ENCODE measurements at places on chromosomes 16 and 17.
A peak's percentile ranks its signal among the peaks of the same experiment; 100 is the strongest.

GRCh38 chr17:31391496-31391949 is at the start of gene RAB11FIP4:
Gene RAB11FIP4, plus strand, starts transcription at chr17:31391675. Its CDS starts 178 bp downstream, at chr17:31391853.
- no peak for DNase-seq

DNA sequence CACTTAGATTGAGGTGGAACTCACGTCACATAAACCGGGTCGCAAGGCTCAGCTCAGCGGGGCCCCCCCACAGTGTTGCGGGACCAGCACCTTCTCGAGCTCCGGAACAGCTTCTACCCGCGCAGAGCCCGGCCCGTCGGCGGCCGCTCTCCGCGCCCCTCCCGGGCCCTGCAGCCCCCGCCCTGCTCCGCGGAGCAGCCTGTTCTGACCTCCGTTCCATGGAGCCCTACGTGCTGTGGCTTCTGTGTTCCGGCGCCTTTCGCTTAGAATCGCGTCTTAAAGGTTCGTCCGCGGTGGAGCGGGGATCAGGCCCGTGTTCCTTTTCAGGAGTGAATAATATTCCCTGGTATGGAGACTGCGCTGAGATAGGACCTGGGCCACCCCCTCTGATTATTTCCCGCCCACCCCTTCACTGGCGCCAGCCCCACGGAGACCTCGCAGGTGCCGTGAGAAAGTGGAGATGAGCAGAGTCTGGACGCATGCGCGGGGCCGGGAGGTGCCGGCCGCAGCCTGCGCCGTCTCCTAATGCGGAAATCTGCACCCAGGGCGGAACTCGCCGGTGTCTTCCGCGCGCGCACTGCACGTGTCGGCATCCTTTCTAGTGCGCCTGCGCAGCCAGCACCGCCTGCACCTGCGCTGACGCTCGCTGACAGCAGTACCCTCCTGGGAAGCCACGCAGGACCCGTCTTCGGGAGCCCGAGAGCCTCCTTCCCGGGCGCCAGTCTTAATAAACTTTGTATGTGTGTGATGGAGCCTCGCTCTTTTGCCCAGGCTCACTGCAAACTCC is 30.9 kb downstream of the ZNF778 start:
- no peak for DNase-seq

GRCh38 chr16:25155553-25156460 is 44.3 kb downstream of the LCMT1 start:
- DNase-seq = no peak

DNA sequence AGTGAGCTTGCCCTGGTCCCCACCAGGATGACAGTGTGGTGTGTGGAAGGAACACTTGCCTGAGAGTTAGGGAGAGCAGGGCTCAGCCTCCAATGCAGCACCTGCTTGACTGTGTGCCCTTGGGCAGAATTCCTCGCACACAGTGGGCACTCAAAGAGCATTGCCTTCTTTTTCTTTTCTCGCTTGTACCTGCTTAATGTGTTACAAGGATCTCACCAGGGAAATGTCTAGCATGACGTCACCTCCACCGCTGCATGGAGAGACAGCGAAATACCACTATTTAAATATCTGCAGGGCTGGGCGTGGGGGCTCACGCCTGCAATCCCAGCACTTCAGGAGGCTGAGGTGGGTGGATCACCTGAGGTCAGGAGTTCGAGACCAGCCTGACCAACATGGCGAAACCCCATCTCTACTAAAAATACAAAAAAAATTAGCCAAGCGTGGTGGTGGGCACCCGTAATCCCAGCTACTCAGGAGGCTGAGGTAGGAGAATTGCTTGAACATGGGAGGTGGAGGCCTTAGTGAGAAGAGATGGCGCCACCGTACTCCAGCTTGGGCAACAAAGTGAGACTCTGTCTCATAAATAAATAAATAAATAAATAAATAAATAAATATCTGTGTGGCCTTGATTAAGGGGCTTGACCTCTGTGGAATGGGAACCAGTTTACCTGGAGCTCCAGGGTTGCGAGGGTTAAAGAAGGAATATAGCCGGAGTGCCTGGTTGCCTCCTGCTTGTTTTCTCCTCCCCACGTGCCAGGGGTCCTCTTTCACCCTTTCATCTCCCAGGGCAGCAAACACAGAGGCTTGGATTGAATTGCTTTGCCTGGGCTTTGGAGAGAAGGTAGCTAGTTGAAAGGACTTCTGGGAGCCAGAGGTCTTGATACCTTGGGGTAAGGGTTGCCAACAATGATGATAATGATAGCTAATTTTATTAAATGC is 16.3 kb downstream of the SNX29 start:
- no peak for DNase-seq

DNA sequence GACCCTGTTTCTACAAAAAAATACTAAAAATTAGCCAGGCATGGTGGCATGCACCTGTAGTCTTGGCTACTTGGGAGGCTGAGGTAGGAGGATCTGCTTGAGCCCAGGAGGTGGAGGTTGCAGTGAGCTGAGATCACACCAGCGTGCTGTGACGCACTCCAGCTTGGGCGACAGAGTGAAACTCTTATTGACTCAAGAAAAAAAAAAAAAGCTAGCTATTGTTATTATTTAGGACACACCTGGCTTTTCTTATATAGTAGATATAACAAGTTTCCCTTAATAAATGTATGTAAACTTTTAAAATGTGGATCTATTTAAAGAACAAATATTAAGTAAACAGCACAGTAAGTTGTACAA is 1.8 kb downstream of the RABEP2 start:
- DNase-seq = no peak

- DNase-seq = no peak
These were observed 48.8 kb downstream of the SDK2 start for GRCh38 chr17:73595479-73595878.

- peak; percentile 74 for DNase-seq
These were observed 2.0 kb downstream of the CORO7 start for GRCh38 chr16:4414187-4414917.

- no peak for DNase-seq
These were observed 38.0 kb upstream of the DHX40 start for GRCh38 chr17:59527325-59527917.

DNA sequence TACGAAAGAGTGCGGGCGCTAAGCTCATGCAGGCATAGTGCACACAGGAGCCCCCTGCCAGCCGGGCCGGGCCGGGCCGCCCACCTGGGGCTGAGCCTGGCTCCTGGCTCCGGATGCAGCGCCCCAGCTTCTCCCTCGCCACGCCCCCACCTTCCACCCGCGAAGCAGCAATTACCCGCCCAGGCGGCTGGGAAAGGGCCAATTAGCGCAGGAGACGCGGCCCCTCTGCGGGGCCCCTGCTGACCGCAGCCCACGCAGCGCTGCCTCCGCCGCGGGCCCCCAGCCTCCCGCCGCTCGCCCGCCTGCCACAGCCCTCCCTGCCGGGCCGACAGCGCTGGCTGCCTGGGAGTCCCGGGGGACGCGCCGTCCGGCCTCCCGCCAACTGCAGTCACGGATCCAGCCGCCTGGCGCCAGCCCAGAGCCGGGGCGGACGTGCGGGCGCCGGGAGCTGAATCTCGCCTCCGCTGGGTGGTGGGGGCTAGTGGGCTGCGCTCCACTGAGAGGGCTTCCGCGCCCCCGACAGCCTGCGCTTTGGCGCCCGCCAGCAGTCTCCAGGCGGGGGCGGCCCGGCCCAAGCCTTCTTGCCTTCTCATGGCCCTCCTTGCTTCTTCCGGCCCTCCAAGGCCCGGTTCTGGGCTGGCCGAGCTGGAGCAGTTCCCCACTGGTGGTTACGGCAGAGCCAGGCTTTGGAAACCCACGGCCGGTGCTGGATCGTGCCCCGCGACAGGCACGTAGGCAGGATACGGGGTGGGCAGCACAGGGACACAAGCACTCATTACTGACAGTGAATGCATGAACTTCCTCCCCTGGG is 14.9 kb upstream of the CBFB start:
- DNase-seq = no peak

DNA sequence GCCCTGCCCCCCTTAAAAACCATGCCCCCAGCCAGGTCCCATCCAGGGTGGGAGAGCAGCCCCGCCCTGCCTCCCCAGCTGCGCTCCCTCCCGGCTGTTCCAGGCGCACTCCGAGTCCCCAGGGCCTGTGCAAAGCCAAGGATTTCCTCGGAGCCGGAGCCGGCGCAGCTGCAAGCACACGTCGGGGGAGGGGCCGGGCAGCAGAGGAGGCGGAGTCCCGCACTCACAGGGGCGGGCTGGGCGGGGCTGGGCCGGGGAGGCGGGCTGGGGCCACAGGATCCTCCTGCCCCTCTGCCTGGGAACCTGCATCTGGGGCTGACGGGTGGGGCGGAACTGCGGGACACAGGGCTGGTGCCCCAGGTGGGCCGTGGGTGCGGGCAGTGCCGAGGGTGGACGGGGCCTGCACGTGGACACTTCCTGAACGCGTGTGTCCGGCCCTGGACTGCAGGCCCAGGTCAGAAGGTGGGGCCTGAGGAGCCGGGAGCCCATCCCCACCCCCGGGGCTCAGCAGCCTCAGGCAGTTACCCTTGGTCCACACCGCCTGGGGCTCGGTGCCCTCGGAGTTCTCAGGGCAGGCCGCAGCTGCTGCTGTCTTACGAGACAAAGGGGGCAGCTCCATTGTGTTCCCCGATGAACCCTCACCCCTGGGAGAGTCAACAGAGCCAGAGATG is 24.0 kb upstream of the SSTR5 start:
- DNase-seq = no peak

GRCh38 chr16:68470461-68471150 is 22.3 kb upstream of the SMPD3 start:
- DNase-seq = peak; percentile 51

DNA sequence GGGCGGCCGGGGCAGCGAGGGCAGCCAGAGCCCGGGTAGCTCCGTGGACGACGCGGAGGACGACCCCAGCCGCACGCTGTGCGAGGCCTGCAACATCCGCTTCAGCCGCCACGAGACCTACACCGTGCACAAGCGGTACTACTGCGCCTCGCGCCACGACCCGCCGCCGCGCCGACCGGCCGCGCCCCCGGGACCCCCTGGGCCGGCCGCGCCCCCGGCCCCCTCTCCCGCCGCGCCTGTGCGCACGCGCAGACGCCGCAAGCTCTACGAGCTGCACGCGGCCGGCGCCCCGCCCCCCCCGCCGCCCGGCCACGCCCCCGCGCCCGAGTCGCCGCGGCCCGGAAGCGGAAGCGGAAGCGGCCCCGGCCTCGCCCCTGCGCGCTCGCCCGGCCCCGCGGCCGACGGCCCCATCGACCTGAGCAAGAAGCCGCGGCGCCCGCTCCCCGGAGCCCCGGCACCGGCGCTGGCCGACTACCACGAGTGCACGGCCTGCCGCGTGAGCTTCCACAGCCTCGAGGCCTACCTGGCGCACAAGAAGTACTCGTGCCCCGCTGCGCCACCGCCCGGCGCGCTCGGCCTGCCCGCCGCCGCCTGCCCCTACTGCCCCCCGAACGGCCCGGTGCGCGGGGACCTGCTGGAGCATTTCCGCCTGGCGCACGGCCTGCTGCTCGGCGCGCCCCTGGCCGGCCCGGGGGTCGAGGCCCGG is 36.1 kb upstream of the ZC3H18 start:
- peak; percentile 96 for DNase-seq

DNA sequence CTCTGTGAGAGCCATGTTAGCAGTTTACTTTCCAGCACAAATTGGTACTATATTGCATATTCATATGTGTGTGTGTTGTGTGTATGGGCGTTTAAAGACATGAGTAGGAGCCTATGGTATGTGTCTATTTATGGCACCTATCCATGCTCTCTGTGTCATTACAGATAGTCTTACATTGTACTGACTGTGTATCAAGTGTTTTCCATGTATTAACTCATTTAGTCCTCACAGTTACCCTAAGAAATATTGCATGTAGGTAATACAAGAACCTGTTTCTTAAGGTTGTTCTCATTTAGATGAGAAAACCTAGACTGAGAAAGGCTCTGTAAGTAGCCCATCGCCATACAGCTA is 1.6 kb downstream of the ALG1 start:
- DNase-seq = no peak

DNA sequence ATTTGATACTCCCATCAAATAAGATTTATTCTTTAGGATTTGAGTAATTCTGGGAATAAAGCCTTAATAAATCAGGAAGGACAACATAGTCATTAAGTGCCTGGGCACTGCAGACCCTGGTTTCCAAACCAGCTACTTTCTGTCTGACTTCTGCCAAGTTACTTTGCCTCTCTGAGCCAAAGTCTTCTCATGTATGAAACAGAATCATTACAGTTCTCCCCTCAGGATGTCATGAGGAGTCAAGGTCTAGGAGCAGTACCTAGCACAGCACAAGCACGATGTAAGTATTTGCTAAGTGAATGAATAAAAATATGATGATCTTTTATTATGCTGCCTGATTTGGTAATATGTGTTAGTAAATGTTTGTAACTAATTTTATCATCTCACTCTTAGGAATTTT is 30.4 kb upstream of the HEATR6 start:
- DNase-seq = no peak

DNA sequence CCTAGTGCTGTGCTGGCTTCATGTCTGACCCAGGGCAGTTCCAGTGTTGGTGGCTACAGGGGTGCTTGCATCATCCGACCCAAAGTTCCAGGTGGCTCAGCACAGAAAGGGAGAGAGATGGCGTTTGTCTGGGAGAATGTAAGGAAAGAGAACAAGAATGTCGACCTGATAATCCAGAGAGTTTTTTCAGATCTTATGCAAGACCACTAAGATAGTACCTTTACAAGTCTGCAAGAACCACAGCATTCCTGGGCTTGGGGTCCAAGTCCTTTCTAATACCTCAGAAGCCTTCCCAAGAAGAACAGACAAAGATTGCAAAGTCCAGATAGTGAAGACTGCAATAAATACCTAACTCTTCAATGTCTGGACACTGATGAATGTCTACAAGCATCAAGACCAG is 363.0 kb upstream of the TOM1L1 start:
- DNase-seq = no peak

DNA sequence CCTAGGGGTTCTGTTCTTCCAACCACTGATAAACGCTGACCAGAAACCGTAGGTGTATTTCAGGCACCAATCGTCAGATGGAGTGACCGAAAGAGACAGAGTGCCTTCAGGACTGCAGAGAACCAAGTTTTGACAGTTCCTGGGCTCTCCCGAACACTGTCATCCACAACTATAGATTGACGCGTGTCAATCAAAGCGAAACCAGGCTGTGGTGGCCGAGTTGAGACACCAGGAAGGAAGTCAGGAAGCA is 11.9 kb upstream of the AURKB start:
- no peak for DNase-seq

DNA sequence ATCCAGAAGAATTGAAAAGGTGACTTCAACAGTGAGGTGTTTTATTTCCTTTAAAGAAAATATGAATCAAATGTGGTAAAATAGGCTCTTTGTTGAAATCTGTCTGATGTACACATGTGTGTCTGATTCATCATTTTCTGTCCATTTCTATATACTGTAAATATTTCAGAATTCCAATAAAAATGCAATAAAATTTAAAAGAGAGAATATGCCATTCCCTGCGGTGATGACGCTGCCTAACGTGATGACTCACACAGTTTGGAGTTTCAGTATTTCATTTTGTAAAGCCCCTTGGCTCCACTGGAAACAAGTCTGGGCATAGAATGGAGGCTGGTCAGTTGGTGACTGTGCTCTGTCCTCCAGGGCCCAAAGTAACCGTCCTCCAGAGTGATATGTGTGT is 482.5 kb upstream of the CDH5 start:
- DNase-seq = no peak
